ENCODE measurements at places on chromosomes 7 and 10. TPM values are rescaled to one million over a fixed set of nuclear protein-coding genes. Genes with fewer than 3 reads are reported as not detected.

GRCh38 chr7:106795084-106795876 is 69.8 kb upstream of the PIK3CG start:
- no peaks in the 10 kb centered on the region for H3K4me1 ChIP-seq
- no peak for DNase-seq
- peaks cover 20% of the 10 kb centered on the region for H3K36me3 ChIP-seq
- no peak overlapping the region for H3K27ac ChIP-seq
- no peaks in the 10 kb centered on the region for H3K27me3 ChIP-seq

- no peaks in the 10 kb centered on the region for H3K4me1 ChIP-seq
- DNase-seq, result no peak
- no peaks in the 10 kb centered on the region for H3K27me3 ChIP-seq
- H3K36me3 ChIP-seq, result no peaks in the 10 kb centered on the region
These were observed 51.4 kb downstream of the HECW1 start for GRCh38 chr7:43163885-43164284.

DNA sequence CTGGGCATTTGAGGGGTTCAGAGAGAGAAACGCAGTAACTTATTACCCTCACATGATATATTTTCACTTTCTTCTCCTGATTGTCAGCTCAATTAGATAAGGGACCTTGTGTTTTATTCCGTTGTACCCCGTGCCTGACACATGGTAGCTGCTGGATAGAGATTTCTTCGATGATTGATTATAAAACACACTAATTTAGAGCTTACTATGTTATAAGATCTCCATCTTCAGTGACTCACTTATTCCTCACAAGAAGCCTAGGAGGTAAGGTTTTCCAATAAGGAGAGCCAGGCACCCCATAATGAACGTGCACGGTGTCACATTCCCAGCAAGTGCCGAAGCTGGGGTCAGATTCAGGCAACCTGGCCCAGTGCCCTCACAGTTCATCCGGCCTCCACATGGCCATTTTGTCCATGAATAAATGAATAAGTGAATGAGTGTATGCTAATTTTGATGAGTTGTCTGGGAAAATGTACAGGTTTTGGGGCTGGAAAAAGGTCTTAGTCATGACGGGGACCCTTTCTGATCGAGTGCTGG is 138.1 kb upstream of the CDCA7L start:
- peaks cover 4% of the 10 kb centered on the region for H3K36me3 ChIP-seq
- peak overlapping the region; percentile 81 for H3K4me3 ChIP-seq
- H3K27me3 ChIP-seq, result no peaks in the 10 kb centered on the region
- no peak for DNase-seq
- H3K27ac ChIP-seq, result no peak overlapping the region

- H3K27ac ChIP-seq, result no peak overlapping the region
- H3K27me3 ChIP-seq, result no peaks in the 10 kb centered on the region
- no peaks in the 10 kb centered on the region for H3K36me3 ChIP-seq
- no peak for DNase-seq
- H3K4me3 ChIP-seq, result no peak overlapping the region
These were observed 302.0 kb downstream of the TWIST1 start for GRCh38 chr7:18815261-18815960.

- peaks cover 32% of the 10 kb centered on the region for H3K36me3 ChIP-seq
- peaks cover 2% of the 10 kb centered on the region for H3K4me1 ChIP-seq
- no peak overlapping the region for H3K27ac ChIP-seq
- no peak overlapping the region for H3K4me3 ChIP-seq
- H3K27me3 ChIP-seq, result no peaks in the 10 kb centered on the region
These were observed 34.3 kb downstream of the TET1 start for GRCh38 chr10:68594405-68594804.

IGFBP3 gene
- total RNA-seq, result 10.0 TPM

DNA sequence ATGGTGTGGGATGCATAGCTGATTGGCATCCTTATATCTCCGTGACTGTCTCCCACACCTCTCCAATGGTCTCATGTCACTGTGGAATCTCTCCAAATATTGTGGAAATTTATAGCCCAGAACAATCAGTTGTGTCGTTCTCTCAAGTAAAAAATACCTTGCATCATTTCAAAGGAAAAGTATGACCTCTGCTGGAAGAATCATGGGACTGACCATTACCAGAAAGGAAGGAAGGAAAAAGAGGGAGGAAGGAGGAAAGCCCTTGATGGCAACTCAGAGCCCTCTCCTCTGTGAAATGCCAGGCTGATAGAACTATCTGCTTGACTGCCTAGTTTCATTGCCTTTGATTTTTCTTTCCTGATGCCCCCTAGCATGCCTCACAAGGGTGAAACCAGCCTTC is 76.3 kb downstream of the FOXI2 start:
- no peak for DNase-seq
- H3K27me3 ChIP-seq, result no peaks in the 10 kb centered on the region
- H3K27ac ChIP-seq, result no peak overlapping the region
- H3K36me3 ChIP-seq, result no peaks in the 10 kb centered on the region

DNA sequence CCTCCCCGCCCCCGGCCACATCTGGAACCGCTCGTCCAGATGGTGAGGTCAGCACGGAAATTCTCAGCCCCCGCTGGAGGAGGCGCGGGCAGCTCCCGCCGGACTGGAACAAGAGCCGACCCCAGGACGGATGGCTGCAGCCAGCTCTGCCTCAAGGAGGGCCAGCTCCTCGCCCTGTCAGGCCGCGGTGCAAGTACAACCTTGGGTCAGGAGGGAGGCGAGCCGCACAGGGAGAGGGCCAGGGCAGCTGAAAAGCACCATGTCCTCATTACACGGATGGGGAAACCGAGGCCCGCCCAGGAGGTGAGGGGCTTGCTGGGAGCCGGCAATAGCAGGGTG is 3.8 kb upstream of the GRIFIN start:
- H3K36me3 ChIP-seq, result no peaks in the 10 kb centered on the region
- no peaks in the 10 kb centered on the region for H3K4me1 ChIP-seq
- no peak overlapping the region for H3K4me3 ChIP-seq
- DNase-seq, result no peak
- H3K27ac ChIP-seq, result no peak overlapping the region

CPN1 gene
- not detected for total RNA-seq

- no peaks in the 10 kb centered on the region for H3K36me3 ChIP-seq
- no peak overlapping the region for H3K27ac ChIP-seq
- no peak for DNase-seq
- no peaks in the 10 kb centered on the region for H3K27me3 ChIP-seq
- H3K4me3 ChIP-seq, result peak overlapping the region; percentile 30
These were observed 54.6 kb downstream of the STK32C start for GRCh38 chr10:132253092-132253687.

DNA sequence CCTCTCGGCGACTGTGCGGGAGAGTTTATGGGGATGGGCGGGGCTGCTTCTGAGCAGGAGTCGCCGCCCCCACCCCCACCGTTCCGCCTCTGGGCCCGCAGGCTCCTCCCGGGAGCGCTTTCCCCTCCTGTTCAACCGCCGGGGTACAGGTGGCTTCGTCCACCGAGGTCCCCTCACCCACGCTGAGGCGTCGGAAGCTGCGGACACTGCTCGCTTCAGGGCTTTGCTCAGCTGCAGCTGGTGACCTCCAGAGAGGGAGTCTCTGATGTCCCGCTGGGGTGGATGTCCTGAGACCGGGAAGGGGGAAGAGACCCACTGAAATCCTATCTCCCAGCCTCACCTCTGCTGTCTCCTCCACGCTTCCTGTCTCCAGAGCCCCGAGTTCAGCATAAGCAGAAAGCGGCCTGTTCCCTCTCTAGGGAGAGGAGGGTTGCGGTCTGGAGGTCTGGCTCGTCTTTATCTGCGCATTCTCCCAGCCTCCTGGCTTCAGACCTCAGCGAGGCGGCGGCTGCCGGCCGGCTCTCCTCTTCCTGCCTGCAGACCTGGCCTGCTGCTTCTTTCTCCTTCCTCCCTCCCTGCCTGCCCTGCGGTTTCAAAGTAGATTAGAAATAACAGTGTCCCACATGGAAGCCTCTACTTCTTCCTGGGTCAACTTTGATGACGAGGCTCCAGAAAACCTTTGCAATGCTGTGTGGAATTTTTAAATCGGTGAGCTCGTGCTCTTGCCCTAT is 1.8 kb downstream of the CYP2E1 start:
- no peak for DNase-seq
- no peak overlapping the region for H3K27ac ChIP-seq
- peaks cover 18% of the 10 kb centered on the region for H3K36me3 ChIP-seq
- H3K4me1 ChIP-seq, result no peaks in the 10 kb centered on the region
- H3K4me3 ChIP-seq, result no peak overlapping the region

RHOBTB1 gene
- 2.5 TPM for total RNA-seq

GRCh38 chr10:44660271-44660670 is 250.9 kb upstream of the TMEM72 start:
- H3K36me3 ChIP-seq, result no peaks in the 10 kb centered on the region
- no peak for DNase-seq
- H3K27me3 ChIP-seq, result no peaks in the 10 kb centered on the region
- no peak overlapping the region for H3K27ac ChIP-seq

DNA sequence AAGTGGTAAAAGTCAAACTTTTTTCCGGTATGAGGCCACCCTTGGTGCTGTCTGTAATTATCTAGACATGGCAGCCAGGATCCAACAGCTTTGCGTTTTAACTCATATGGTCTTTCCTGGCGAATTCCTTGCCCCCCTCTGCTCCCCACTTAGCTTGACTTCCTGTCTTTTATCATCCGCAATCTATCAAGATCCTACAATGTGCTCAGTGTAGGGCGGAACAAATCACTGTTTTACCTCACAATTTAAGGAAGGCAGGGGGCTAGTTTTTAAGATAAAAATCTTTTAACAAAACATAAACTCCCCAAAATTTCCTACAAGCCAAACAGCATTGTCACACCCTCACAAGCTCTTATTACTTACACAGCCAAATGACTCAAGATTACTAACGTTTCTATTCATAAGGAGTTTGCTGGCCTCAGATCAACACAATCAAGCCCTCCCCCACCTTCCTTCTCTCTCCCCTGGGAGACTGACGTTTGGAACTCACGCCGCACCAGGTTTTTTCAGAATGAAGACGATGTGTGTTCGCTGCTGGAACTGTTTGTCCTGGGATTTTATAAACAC is 1.3 kb upstream of the CDK14 start:
- no peaks in the 10 kb centered on the region for H3K4me1 ChIP-seq
- H3K27ac ChIP-seq, result peak overlapping the region; percentile 87
- peak; percentile 53 for DNase-seq
- H3K36me3 ChIP-seq, result peaks cover 4% of the 10 kb centered on the region

DNA sequence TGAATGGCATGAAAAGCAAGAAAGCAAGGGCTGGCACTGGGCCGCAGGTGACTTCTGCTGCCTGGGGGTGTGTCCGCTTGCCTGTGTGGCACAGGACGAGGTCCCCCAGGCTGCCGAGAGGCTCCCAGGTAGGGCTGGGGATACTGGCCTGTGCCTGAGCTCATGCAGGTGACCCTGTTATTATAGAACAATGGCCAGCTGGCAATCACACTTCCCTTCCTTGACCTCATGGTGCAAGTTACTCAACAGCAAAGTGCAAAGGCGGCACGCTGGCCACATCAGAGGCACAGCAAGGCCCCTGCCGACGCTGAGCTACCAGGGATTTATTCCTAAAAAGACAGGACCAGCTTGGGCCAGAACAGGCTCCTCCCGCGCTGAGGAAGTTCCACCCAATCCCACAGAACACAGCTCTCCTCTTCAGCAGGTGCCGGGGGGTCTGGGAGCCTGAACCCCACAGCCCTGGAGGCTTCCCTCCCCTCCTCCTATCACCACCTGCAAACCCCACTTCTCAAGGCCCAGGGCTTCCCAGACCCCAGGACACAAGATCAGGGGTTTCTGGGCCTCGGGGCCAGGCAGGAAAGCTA is 1.4 kb upstream of the ADAM8 start:
- no peak overlapping the region for H3K4me3 ChIP-seq
- no peaks in the 10 kb centered on the region for H3K27me3 ChIP-seq
- no peaks in the 10 kb centered on the region for H3K4me1 ChIP-seq
- no peak for DNase-seq
- no peak overlapping the region for H3K27ac ChIP-seq
- peaks cover 6% of the 10 kb centered on the region for H3K36me3 ChIP-seq

- no peak for DNase-seq
- no peaks in the 10 kb centered on the region for H3K27me3 ChIP-seq
- no peaks in the 10 kb centered on the region for H3K4me1 ChIP-seq
- H3K4me3 ChIP-seq, result no peak overlapping the region
These were observed 542.6 kb upstream of the LRRN3 start for GRCh38 chr7:110548372-110548771.

YAE1 gene
- total RNA-seq, result 28.8 TPM

DNA sequence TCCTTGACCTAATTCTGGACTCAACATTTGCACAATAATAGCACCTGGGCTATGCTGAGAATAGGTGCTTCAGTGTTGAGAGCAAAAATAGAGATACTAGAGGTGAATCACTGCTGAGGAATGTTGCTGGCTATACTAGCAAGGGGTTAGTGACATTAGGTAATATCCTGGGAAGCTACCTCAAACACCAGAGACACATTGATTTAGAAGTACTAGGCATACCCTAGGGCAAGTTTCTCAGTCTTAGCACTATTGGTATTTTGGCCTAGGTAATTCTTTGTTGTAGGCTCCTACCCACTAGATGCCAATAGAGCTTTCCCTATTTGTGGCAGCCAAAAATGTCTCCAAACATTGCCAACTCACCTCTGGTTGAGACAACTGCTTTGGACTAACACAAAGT is 484.0 kb upstream of the MBL2 start:
- peaks cover 31% of the 10 kb centered on the region for H3K36me3 ChIP-seq
- H3K4me1 ChIP-seq, result peaks cover 5% of the 10 kb centered on the region
- no peak overlapping the region for H3K4me3 ChIP-seq
- DNase-seq, result peak; percentile 31
- H3K27ac ChIP-seq, result peak overlapping the region; percentile 88

TSPAN13 gene
- total RNA-seq, result 18.7 TPM

DNA sequence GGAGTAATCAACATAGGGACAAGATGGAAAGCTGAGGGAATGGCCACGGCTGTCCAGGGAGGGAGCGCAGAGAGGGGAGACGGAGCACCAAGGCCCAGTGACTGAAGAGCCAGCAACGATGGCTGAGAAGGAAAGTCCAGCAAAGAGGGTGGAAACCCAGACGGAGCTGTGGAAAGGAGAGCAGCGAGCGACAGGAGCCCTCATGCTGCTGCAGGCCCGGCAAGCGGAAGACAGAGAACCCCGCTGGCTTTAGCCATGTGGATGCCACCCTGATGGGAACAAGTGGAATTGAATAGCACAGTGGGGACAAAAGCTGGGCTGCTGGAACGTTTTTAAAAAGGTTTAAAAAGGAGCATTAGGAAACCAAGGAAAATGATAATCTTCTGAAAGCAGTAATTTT is 82.9 kb upstream of the DDC start:
- H3K4me3 ChIP-seq, result no peak overlapping the region
- H3K36me3 ChIP-seq, result peaks cover 14% of the 10 kb centered on the region
- H3K27ac ChIP-seq, result no peak overlapping the region
- H3K4me1 ChIP-seq, result no peaks in the 10 kb centered on the region
- no peak for DNase-seq

DNA sequence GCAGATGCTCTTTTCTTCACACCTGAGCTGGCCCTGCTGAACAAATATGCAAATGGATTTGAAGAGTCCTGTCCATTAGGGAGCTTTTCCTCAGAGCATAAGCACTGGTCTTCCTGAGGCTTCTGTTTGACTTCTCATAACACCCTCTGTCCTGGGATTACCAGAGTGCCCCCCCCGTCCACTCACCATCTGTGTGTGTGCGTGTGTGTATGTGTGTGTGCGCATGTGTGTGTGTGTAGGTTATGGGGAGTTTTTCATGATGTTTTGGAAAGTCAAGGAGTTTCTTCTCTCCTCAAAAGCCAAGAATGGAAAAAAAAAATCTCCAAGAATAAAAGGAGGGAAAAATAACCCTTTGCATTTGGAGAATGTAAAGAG is 57.7 kb upstream of the COMTD1 start:
- H3K36me3 ChIP-seq, result no peaks in the 10 kb centered on the region
- DNase-seq, result no peak
- no peak overlapping the region for H3K27ac ChIP-seq
- no peaks in the 10 kb centered on the region for H3K4me1 ChIP-seq
- peaks cover 3% of the 10 kb centered on the region for H3K27me3 ChIP-seq

ACTR3C gene
- 2.2 TPM for total RNA-seq
